ENCODE measurements at places on chromosomes 7 and 10.

DNA sequence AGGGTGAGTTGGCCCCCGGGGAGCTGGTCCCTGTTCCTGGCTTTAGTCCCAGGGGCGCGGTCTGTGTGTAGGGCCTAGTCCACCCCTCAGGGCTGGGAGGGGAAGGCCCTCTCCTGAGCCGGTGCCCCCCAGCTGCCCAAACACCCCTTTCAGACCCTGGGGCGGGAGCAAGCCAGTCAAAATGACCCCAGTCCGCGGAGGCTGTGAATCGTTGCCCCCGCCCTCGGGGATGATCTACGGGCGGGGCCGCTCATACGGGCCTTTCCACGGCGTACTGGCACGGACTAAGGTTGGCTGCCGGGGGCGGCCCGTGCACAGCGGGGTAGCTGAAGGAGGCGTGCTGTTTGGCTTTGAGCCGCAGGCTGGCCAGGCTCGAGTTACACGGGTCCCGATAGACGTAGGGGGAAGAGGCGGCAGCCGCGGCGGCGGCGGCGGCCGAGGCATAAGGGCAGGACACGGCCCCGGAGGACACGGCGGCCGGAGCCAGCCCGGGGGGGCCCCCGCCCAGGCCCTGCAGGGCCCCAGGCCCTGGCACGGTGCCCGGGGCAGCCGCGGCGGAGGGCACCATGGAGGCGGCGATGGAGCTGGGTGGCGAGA is 4.3 kb downstream of the ELOVL3 start:
- no peak for DNase-seq

DNA sequence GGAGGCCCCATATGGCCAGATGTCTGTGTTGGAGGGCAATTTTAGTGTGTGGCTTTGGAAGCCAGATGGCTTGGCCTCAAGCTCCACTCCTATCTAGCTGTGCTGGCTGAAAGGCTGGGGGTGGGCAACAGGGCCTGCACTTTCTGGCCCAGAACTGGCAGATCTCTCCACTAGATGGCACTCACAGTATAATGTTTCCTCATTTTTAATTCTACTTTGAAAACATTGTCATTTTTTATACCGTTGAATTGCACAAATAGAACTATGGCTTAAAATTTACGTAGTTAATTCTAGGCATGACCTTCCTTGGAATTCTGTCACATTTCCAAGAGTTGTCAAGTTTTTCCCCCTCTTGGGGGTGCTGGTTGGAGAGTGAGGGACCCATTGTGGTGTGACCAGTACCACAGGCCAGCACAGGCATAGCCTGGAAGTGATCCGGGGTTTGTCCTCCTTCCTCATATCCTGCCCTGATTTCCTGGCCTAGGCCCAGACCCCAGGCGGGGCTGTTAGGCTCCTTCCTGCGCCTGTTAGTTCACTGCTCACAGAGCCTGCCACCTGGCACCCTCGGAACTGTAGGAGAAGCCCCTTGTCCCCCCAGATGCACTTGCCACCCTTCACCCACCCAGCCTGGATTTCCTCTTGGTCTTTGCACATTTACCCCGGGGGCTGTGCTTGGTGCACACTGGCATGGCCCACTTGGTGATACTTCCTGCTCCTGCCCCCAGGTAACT is 52.8 kb downstream of the ARHGAP22 start:
- DNase-seq, result no peak

GRCh38 chr10:128086003-128086863 is 40.0 kb downstream of the MKI67 start:
- DNase-seq, result no peak

DNA sequence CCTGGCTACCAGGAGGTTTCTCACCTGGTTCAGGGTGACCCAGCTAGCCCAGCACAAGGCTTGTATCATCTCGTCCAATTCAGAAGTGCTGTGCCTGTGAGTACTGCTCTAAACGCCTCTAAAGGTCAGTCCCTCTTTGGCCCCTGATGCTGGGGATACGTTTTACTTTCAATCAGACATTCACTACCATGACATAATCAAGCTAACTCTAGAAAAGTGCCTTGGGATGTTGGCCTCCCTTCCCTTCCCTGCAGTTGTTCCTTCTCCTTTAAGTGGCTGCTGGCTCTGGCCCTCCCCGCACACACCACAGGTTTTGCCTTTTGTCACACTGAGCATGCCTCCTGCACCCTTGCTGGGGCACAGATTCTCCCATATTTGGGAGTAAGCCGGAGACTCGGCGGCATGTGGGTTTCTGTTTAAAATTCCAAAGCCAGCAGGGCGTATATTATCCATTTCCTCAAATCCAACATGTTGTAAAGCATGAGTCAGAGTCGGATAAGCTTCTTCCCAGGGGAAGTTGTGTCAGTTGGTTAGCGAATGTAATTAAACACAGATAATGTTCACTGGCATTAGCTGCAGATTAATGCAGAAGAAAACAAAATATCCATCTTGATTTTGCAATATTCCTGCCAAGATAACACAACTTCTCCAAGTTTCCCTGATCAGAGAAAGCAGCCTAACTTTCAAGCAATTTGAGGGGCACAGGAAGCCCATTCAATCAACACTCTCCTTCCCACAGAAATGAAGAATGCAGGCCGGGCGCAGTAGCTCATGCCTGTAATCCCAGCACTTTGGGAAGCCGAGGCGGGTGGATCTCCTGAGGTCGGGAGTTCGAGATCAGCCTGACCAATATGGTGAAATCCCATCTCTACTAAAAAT is 31.8 kb upstream of the VCL start:
- no peak for DNase-seq

DNA sequence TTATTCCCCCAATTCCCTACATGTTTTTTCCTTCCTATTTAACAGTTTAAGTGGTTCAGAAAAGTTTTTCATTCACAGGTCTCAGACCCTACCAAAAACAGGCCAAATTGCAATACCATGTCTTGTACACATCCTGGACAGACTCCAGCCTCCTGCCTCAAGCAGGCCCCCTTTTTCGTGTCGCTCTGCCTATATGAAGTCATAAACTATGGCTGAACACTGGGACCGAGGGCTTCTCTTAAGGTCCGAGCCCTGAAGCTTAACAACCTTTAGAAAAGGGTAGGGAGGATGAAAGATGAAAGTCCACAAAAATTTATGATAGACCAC is 1.4 kb downstream of the FBXW4 start:
- no peak for DNase-seq

All from natural killer cell treated with Interleukin-12 subunit alpha and Interleukin-12 subunit beta and Interleukin-15 and Interleukin-18, amount 100 ng/mL, for 72 hours (primary cell).